ENCODE measurements at places on chromosomes 11 and 22.

GRCh38 chr11:43955381-43956118 lies 13.1 kb downstream of the C11orf96 start:
- DNase-seq, result no peak

GRCh38 chr11:121452609-121453150 lies at the start of gene SORL1-AS1:
SORL1-AS1 (minus strand) TSS chr11:121452967.
- peak; percentile 63 for DNase-seq

GRCh38 chr11:106581399-106581798 lies 436.9 kb downstream of the GUCY1A2 start:
- no peak for DNase-seq

DNA sequence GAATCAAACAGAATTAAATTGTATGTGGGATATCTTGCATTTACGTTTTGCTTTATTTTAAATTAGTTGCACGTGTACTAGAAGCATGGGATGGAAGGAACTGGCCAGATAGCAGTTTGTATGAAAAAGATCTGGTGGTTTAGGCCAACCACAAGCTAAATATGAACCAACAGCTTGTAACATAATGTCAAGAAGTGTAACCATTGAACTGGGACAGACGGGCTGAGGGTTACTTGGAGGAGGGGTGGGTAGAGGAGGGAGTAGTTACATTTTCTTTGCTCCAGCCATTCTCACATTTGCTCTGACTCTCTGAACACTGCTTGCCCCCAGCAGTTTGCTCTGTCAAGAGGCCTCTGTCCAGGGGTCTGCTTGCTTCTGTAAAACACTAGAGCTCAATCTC lies 31.7 kb upstream of the CXCR5 start:
- DNase-seq, result no peak

DNA sequence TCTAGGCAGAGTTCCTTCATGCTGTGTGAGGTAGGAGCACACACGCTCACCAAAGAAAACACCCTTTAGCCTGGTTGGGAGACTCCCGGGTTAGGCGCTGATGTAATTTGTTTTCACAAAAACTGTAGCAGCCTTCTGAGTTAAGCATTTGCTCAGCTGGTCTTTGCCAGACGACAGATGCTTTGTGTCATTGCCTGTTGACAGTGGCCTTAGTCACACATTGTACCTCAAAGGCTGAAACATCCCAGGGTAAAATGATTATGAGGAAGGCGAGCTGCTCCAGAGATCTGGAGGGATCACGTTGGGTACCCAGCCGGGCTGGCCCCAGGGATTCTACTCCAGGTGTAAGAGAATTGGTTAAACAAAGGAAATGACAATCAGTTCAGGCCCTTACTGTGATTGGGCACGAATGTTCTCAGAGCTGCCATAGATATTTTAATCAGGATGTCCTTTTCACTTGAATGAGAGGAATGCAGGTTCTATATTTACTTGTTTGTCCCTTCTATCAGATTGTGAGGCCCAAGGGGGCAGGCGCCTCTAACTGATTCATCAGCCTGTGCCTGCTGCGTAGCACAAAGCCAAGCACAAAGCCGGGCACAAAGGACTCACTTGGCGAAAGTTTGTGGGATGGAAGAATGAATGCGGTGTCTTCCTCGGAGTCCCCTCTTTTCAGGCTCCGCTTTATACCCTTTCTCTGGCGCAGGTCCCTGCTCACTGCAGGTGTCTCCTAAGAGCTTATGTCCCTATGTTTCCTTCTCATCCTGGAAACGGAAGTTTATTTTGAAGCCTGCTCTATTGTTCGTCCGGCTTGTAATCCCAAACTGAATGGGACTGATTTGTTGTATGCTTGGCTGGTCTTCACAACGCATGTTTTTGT lies 47.1 kb downstream of the ADM start:
- DNase-seq, result no peak

DNA sequence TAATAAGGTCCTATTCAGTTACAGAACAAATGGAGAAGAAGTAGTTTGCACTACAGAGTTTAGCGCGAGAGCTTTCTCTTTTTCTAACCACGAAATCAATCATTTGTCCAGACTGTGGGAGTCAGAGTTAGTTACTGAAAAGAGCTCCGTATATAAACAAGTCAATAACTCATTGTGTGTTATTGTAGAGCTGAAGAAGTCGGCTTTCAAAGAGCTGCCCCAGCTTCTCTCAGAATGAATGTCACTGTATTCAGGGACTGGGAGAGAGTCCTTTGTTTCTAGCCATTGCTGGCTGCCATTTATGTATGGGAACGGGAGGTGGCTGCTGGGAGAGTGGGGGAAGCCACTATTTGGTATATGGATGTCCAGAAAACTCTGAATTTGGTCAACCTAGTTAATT lies 227.8 kb downstream of the DCDC1 start:
- no peak for DNase-seq

- DNase-seq, result no peak
Observed at GRCh38 chr11:19614370-19614940, 98.2 kb upstream of the NAV2 start.

DNA sequence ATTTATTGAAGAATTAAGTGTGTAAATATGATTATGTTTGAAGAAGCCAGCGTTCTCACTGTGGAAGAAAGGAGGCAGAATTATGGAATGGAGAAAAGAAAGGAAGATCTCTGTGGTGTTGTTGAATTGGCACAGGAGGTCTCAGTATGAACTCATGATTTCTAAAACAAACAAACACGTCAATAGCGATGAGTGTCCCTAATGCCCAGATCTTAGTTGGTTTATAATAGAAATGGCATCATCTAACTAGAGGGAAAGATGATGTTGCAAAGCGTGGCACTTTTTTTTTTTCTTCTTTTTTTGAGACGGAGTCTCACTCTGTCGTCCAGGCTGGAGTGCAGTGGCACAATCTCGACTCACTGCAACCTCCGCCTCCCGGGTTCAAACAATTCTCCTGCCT lies 39.2 kb upstream of the SLN start:
- no peak for DNase-seq

GRCh38 chr11:96055706-96056387 lies 131.9 kb upstream of the MTMR2 start:
- DNase-seq, result peak; percentile 59

GRCh38 chr11:748007-748359 lies 719 bp downstream of the TALDO1 start:
- no peak for DNase-seq

- DNase-seq, result no peak
Observed at GRCh38 chr11:2828585-2829330, 56.8 kb downstream of the CDKN1C start.

DNA sequence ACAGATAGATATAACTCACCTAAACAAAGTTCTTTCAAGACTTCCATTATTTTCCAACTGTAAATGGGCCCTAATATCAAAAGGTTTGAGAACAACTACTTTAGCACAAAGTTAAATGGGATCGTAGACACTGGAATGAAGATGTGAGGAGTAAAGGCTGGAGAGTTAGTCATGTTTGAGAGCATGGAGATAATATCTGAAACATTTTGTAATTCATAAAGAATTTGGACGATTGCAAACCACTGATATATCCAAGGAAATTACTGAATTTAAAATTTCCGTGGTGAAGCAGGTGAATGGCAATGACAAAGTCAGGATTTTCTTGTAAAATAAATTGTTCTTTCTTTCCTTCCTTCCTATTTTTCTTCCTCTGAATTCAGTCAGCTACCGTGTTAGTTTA lies 564.9 kb downstream of the CNTN5 start:
- DNase-seq, result no peak

DNA sequence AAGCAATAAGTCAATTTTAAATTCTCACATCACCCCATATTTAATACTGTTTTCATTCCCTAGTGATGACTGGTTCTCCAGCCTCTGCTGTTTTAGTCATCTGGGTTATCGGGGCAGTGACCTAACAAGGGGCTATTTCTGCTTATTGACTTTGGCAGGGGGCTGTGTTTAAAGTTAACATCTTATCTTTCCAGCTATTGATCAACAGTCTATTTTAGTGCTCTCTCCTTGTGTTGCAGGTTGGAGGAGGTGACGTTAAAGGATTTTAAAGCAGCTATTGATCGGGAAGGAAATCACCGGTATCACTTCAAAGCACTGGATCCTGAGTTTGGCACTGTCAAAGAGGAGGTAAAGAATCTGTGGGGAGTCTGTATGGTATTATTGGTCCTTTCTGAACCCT lies 7.7 kb upstream of the DLAT start:
- DNase-seq, result no peak

DNA sequence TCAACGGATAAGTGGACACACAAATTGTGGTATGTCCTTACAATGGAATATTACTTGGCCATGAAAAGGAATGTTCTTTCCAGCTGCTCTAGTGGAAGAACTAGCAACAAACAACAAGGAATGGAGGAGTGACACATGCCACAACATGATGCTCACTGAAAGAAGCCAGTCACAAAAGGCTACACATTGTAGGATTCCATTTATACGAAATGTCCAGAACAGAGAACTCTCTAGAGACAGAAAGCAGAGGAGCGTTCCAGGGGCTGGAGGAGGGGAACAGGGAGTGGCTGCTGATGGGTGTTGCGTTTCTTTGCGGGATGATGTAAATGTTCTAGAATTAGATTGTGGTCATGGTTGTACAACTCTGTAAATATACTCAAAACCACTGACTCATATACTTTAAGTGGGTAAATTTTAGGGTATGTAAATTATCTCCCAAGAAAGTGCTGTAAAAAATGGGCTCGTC lies 32.4 kb upstream of the PDGFB start:
- DNase-seq, result no peak

DNA sequence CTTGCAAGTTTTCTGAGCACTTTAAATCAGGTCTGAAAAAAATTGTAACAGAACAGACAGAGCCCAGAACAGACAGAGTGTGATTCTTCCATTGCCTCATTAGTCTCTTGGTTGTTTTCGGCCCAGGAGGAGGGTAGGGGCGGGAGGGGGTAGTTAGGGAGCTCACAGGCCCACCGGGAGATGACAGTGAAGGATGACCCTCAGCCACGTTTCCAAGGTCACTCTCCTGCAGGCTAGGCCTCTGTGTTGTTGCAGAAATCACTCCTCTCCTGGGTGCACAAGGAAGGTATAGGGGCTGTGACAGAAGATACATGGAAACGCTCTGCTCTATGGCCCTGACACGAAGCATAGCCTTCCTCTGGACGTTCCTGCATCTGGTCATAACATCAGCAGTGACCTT lies 69.3 kb downstream of the ABTB2 start:
- no peak for DNase-seq

DNA sequence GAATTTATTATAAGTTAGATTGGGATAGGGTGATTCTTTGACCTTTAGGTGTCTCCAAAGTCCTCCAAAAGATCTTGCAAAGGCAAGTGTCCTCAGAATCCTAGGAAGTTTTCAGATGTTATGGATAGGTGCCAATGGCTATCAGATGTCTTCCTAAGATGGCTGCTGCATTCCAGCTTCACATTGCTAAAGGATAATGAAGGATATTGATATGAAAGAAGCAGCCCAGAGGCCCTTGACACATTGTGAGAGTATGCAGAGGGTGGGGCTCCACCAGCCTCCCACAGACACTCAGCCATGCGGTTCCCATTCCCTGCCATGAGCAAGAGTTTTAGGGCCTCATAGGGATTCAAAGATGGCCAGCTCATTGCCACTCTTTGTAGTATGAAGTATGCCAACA lies 22.3 kb upstream of the GLYATL2 start:
- DNase-seq, result no peak

DNA sequence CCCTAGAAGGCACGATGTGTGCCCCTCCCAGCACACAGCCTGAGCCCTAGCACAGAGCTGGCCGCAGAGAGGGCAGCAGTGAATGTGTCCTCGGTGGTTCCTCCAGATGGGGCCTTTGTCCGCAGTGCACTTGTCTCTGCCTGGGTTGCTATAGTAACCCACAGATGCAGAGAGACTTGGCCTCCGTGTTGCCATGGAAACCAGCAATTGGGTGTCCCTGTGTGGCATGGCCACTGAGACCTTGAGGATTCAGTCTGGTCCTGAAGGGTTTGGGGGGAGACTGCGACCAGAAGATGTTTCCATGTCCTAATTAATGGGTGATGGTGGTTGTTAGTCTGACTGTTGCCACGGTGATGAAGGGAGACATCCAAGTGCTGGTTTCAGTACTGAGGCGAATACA lies 42.6 kb upstream of the TUB start:
- DNase-seq, result no peak

- no peak for DNase-seq
Observed at GRCh38 chr11:83554876-83555275, 268.7 kb upstream of the CCDC90B start.

DNA sequence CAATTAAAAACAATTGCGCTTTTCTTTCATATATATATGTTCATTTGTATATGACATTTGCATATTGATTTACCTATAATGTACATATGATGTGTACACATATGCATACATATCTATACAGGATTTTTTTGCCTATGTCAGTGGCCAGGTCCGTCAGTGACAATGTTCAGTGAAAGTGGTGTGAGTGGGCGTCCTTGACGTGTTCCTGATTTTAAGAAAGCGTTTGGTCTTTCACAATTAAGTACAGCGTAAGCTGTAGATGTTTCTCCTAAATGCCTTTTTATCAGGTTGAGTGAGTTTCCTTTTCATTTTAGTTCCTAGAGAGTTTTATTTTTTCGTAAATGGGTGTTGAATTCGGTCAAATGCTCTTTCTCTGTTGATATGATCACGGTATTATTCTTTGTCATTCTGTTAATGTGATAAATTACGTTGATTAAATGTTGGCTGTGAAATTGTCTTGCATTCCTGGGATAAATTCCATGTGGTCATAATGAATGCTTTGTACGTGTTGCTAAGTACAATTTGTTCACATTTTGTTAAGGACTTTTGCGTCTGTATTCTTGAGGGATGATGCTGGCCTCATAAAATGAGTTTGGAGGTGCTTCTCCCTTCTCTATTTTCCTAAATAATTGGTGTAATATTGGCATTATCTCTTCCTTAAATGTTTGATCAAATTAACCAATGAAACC lies 10.6 kb upstream of the GNB1L start:
- DNase-seq, result no peak

DNA sequence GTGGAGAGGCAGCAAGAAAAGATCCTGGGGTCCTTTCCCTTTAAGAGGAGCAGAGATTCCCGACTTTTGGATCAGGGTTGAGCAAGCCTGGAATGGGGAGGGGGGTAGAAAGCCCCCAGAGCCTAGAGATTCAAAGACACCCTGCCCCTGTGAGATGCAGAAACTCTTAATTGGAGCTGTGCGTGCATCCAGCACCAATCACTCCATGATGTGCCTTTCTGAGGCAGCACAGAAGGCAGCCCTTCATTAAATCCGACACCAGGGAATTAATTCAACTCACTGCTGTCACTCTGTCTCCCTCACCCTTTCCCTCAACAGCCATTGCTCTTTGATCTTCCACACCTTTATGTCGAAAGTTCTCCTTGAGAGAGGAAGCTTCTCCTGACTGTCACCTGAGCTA lies 43.0 kb downstream of the DSCAML1 start:
- no peak for DNase-seq

- no peak for DNase-seq
Observed at GRCh38 chr11:36577859-36578258, 10.1 kb downstream of the RAG1 start.

DNA sequence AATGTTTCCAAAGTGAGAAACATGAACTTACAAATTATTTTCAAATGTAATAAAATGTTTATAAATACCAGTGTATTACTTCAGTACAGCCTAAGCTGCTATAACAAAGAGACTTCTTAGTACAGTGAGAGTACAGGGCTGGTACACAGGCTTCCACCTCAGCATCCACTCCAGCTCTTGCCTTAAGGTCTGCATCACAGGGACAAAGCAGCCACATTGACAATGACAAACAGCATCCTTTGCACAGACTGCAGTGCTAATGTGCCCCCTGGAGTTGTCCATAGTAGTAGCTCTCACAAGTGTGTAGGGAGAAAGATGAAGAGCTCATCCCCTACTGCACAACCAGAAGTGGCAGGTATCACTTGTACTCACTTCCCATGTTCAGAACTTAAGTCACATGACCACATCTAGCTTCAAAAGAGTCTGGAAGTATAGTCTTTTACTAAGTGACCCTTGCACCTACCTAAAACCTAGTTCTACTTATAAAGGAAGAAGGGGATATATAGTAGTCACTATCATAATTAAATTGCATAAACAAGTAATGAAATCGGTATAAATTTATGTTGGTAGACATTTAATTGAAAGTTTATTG lies 10.7 kb upstream of the LIPT2 start:
- DNase-seq, result no peak

Data from stimulated activated CD4-positive, alpha-beta T cell treated with anti-CD3 and anti-CD28 coated beads, Interleukin-15, amount 100 ng/mL, for 24 hours (primary cell).